ENCODE measurements at places on chromosomes 6 and 20.

GRCh38 chr6:26272171-26272637 lies 92.8 kb upstream of the BTN3A2 start:
- no peak for DNase-seq

GRCh38 chr6:834866-835265 lies 141.9 kb upstream of the EXOC2 start:
- no peak for DNase-seq

- DNase-seq = no peak
Observed at GRCh38 chr6:33707771-33708170, 3.7 kb downstream of the UQCC2 start.

DNA sequence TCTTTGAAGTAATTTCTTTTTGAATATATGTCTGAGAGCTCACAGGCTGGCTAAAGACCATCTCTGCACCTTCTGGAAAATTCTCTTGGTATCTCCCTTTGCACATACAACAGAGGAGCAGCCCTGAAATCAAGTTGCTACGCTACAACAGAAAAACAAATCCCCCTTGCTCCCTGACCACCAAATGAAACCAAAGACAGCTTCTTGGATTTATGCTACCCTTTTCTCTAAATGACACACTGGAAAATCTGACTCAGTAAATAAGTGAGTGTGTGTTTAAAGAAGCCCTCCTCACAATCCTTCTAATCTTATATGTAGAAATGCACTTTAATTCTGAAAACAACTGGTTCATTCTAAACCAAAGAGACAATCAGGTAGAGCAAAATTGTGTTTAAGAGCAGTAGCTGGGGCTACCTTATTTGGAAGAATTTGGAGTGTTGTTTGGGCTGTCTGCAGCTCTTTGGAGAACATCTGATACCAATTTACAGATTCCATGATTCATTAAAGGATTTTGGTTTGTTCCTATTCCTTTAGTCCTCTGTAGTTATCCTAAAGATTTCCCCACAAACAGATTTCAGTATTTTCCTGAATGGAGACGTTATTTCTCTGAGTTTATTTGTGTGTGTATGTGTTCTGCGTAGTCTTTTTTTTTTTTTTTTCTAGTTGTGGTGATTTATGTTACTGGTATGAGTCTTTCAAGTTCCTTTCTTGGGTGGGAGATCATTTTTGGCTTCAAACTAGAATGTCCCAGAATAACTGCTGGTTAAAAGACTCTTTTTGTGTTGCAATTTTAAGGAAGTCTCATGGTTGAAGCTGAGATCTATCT lies 36.4 kb upstream of the UTRN start:
- no peak for DNase-seq

DNA sequence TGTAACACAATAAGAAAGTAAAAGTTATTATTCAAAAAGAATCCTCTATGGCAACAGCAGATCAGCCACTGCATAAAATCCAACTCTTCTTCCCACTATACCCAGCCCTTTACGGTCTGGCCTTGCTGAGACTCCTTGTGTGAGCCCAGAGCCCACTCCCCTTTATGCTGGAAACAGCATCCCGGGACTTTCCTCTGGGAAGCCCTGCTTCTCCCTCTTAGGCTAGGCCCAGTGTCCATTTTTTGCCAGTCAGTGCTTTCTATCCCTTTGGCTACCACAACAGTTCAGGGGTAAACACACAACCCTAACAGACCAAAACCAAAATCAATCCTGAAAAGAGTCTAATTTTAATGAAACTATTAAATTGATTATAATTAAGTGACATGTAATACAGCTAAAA lies 20.6 kb downstream of the FKBP5 start:
- no peak for DNase-seq

- no peak for DNase-seq
Observed at GRCh38 chr20:60407011-60407771, 449.0 kb downstream of the CDH26 start.

DNA sequence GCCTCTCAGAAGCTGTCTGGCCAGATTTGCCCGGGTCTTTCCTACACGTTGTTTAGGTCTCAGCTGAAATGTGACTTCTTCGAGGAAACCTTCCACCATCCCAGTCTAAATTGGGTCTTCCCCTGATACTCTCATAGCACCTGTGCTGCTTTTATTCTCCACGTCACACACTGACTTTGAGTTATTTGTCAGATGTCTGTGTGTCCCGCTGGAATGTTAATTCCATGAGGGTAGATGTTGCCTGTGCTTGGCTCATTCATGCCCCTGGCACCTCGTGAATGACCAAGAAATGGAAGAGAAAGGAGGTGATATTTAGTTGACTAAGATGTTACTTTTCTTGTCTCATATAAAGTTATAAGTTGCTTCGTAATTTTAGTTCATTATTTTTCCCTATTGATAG lies 197.8 kb downstream of the TMEM242 start:
- DNase-seq = no peak

DNA sequence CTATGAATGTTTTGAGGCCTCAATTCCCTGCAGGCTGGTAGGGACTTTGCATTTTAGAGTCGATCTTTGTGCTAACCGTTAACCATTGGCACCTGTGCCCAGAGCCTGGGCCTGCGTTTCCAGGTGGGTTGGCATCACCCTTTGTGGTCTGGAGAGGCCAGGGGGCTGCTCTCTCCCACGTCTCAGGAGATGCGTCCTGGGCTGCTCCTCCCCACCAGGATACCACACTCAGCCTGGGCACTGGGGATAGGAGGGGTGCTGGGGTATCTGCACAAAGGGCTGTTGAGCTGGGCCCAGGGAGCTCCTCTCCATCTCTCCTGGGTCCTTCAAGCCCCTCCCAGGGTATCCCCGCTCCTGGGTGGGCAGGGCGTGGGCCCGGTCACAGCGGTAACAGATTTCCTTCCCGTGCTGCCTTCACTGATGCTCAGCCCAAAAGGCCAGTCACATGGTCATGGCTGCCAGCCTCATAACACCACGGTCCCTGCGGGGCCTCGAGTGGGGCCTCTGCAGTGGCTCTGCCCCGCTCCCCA lies 266.2 kb downstream of the TAF4 start:
- no peak for DNase-seq

- DNase-seq = no peak
Observed at GRCh38 chr6:39881851-39882530, 52.3 kb downstream of the MOCS1 start.

GRCh38 chr6:135419162-135419561 lies 78.4 kb downstream of the AHI1 start:
- no peak for DNase-seq

DNA sequence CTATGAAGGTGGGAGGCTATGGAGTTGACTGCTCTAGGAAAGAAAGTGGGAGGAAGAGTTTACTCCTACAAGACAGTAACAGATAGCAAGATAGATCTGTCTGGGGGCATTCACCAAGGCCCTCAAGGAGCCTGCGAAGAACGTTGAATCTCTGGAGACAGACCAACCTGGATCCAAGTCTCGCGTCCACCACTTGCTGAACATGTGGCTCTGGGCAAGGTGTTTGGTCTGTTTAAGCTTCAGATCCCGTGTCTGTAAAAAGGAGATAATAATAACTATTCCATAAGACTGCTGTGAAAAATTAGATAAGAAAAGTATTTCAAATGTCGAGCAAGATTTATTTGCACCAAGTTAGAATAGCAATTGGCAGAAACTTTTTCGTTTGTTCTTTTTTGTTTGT lies 8.1 kb upstream of the EEF1A1 start:
- no peak for DNase-seq

DNA sequence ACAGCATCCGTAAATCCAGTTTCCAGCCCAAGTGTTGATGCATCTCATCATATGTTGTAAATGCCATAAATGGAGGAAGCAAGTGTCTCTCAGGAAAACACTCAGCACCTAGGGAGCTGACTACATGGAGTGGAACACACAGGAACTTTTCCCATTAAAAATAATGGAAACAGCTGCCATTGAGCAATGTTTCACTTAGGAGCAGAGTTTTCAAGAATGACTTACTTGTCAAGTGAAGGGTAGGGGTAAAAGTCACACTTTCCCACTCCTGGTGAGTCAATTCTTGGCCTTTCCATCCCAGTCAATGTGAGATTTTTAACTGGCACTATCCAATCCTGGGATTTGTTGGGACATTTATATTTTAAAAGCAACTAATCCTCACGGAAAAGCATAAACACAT lies 119.4 kb upstream of the ASF1A start:
- no peak for DNase-seq

- no peak for DNase-seq
Observed at GRCh38 chr6:152380993-152381898, 255.9 kb downstream of the SYNE1 start.

GRCh38 chr20:62766071-62766450 lies 30.2 kb upstream of the MRGBP start:
- DNase-seq = no peak

DNA sequence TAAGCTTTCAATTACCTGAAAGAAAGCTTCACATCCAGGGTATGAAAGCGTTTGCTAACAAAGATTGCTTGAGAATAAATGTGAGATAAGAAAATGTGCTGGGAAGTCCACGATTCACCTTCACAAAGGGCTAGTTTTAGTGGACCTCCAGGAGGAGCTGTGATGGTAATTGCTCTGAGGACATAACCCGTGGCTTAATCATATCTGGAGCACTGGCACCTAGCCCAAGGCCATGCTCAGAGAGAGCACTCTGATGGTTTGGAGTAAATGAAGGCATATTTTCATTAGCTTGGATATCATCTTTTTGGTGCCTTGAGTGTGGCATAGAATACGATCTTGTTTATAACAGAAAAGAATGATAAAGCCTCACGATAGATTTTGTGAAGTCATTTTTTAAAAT lies 46.9 kb upstream of the BACH2 start:
- DNase-seq = no peak

GRCh38 chr6:149484733-149485700 lies at the start of gene ZC3H12D:
ZC3H12D (minus strand) TSS chr6:149485014; CDS start chr6:149474543, 10,471 bp downstream.
- DNase-seq = peak; percentile 45

GRCh38 chr20:4942331-4942730 lies 59.0 kb downstream of the SLC23A2 start:
- DNase-seq = no peak

DNA sequence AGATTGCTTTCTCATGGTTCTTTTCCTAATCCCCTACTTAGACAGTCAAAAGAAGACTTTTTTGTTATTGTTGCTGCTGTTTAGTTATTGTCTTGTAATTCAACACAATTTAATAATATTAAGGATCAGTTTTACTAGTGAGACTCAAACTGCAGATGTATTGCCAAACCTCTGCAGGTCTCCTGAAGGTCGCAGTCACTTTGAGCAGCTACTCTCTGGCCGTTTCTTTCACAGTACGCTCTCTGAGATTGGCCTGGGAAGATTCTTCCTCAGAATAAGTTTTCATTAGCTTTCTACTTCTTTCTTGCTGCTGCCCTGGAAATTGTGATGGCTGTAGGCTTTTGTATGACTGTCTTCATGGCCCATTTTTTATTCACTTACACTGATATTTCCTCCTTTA lies 930.8 kb downstream of the QKI start:
- DNase-seq = no peak

DNA sequence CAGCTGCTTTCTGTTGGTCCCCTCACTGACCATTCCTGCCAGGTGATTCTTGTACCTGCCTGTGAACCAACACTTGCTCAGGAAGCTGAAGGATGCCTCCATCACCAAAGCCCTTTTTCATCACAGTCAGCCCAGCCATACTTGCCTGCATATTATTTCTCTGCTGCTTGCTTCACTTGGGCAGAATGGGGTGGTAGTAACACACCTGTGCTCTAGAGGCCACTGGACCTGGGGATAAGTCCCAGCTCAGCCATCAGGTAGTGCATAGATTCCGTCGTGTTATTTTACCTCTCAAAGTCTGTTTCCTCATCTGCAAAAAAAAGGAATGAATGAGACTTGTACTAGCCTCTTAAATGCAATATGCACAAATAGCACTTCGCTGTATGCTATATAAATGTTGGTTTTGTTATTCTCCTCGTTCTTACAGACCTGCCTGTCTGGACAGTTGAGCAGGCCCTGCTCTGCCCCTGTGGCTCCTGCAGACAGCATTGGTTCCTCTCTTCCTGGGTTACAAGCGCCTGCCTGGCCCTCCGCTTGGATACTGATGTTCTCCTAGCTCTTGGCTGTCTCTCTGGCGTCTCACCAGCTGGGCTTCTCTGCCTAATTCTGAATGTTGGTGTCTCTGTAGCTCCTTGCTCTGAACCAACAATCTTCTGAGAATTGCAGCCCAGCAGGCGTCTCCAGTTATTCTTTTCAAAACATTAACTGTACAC lies 151.8 kb downstream of the UNC5CL start:
- DNase-seq = no peak

DNA sequence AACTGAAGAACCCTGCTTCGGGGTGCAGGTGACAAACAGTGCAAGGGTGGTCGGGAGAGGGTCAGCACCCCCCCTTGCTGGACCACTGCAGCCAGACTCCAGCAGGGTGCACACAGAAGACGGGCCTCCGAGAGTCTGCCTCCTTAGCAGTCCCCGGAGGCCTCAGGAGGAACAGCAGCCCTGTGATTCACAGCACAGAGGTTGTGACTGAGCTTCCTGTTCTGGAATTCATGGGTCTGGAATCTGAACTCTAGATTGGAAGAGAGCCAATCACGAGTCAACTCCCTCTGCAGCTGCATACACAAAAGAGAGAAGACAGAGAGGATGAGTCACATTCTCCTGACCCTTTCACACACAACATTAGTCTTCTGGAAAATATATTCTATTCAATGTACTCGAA lies 249.0 kb upstream of the OPRM1 start:
- no peak for DNase-seq

GRCh38 chr20:39021748-39022147 lies 59.6 kb downstream of the DHX35 start:
- no peak for DNase-seq

- DNase-seq = no peak
Observed at GRCh38 chr20:18414140-18414539, 52.7 kb downstream of the DZANK1 start.

DNA sequence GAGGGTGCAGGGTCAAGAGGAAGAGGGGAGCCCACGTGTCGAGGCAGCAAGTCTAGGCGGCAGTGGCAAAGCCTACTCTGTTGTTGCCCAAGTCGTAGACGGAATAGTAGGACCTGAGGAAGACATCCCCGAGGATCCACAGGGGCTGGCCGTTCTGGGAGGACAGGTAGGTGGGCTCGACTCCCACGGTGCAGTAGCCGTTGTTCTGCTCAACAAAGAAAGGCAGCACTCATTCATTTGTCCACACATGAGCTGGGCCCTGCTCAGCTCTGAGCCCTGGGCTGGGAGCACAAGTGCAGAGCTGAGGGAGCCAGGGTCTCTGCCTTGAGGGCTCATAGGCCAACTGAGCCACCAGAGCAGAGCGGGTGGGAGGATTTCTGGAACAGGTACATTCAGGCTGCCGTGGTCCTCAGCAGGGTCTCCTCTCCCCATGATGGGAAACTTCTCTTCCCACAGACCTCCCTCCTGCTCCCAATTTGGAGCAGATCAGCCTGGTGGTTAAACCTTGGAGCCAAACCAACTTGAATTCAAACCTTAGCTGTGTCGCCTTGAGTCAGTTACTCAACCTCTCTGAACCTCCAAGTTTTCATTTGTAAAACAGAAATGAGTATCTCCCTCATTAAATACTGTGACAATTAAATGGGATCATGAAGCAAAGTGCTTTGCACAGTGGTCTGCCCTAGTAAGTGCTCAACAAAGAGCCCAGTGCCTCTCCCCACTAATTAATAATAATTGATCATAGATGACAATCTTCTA lies 1.6 kb upstream of the TFEB start:
- DNase-seq = no peak

DNA sequence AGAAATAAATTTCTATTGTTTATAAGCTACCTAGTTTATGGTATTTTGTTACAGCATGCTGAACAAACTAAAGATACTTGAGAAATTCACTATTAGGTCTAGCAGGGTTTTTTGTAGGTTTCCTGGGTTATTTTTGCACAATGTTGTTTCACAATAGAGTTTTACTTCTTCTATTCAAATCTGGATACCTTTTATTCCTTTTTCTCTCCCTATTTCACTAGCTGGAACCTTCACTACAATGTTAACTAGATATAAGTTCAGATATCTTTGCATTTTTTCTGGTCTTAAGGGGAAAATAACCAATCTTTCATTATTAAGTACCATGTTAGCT lies 237.7 kb upstream of the CITED2 start:
- DNase-seq = no peak
